ENCODE measurements at places on chromosomes 1 and 21. TPM values are rescaled to one million over a fixed set of nuclear protein-coding genes. Genes with fewer than 3 reads are reported as not detected.

Gene TNNI3K
- total RNA-seq = 0.34 TPM

Gene C1orf226
- total RNA-seq = 4.2 TPM

Gene NUDT4B
- total RNA-seq = 1.8 TPM

Gene MROH7
- 0.97 TPM for total RNA-seq

Gene CFHR3
- total RNA-seq = not detected

Gene TGFBR3
- 34.8 TPM for total RNA-seq

Gene RGS13
- total RNA-seq = 0.84 TPM

- no peak for DNase-seq
Measured at GRCh38 chr1:86687595-86687994, 16.8 kb upstream of the SH3GLB1 start.

GRCh38 chr1:7409278-7409677 is 361.8 kb upstream of the VAMP3 start:
- no peak for DNase-seq

GRCh38 chr21:33078907-33079582 is 9.1 kb downstream of the OLIG1 start:
- DNase-seq = peak; percentile 38

DNA sequence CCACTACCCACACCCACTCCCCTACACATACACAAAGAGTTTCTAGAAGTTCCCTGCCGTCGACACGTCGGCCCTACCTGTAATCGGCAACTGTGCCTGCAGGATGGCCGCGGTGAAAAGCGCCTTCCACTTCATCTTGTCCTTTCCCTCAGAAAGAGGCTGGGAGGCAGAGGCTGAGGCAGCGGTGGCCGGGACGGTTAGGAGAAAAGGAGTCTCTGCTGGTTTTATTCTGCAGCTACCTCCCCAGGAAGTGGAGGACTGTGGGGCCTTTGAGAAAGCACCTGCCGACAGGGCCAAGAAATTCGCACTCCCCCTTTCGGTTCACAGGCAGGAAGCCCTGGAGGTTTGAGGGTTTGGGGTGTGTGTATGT is at the start of gene CD247:
Gene CD247, minus strand, starts transcription at position 199 of the 370 bp plus-strand sequence. Its CDS starts 64 bp downstream, at position 135.
- DNase-seq = no peak

- no peak for DNase-seq
Measured at GRCh38 chr1:26861889-26862378, 1.0 kb upstream of the SFN start.

- no peak for DNase-seq
Measured at GRCh38 chr21:26120828-26121227, 49.7 kb downstream of the APP start.

- DNase-seq = no peak
Measured at GRCh38 chr1:212138457-212138856, 102.9 kb downstream of the DTL start.

GRCh38 chr1:17460219-17460618 is 20.7 kb upstream of the RCC2 start:
- no peak for DNase-seq

GRCh38 chr1:14522077-14522925 is 76.2 kb upstream of the KAZN start:
- DNase-seq = no peak
